Stimulated activated CD4-positive, alpha-beta T cell treated with anti-CD3 and anti-CD28 coated beads, Interleukin-4, amount 100 ng/mL, for 48 hours (primary cell): ENCODE measurements at places on chromosomes 5 and 9.

DNA sequence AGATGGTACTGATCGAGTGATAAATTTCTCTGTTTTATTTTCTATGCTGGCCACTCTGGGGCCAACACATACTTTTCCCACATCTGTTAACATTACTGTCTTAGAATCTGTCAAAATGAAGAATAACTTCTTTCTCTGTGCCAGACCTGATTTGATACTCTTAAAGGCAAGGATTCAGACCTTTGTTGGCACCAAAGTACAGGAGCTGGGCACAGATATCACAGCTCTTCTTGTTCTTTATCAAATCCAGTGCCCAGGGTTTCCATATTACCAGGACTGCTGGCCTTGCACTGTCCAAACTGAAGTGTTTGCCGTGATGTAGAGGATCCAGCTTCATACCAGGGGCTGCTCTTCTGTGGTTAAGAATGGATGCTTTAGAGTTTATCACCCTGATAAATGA is 20.9 kb downstream of the ZNF474 start:
- no peak for DNase-seq

DNA sequence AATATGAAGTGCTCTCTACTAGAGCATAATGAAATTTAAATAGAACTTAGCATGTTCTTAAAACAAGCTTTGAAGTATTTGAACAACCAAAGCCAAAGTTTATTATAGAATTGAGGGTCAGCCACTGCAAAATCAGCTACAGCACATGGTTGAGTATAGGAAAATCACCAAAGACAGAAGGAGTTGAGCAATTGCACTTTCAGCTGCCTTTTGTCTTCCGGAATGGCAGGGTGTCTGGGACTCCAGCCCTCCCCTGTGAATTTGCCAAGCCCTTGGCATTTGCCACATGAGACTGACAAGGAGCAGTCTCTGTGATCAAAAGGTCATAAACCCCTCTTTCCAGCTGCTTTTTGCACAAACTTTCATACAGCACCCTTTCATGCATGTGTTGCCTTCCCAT is 8.5 kb upstream of the LURAP1L start:
- no peak for DNase-seq

- no peak for DNase-seq
Measured at GRCh38 chr5:135248801-135249231, 150.2 kb downstream of the MACROH2A1 start.

DNA sequence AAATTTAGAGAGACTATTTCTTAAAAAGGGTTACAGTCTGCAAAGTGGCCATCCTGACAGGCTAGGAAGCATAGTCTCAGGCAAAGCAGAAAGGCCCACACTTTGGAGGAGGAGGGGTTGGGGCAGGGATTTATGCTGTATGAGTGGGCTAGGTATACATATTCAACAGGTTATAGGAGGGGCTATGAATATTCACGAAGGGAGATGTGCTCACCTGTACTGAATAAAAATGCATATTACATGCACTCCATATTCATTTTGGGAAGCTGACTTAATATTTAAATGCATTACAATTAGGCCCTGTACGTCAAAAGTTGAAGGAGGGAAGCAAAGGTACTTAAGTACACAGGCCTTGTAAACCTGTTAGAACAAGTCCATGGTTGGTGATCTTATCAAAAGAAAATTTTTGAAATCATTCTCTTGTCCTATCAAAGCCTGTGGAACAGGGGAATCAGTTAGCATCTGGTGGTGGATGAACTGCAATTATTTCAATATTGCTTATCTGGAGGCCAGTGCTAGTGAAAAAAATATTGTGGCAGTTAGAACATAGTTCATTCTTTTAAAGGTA is 1.6 kb downstream of the CENPP start:
- no peak for DNase-seq

DNA sequence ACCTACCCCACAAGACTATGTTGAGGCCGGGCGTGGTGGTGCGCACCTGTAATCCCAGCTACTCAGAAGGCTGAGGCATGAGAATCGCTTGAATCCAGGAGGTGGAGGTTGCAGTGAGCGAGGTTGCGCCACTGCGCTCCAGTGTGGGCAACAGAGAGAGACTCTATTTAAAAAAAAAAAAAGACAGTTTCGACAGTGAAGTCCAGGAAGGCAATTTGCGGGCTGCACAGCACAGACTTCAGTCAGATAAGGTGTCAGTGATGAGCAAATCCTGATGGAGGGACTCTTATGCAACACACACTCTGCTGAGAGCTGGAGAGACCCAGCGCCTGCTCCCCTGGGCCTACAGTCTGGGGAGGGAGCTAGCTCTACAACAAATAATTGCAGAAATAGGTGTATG is 14.2 kb downstream of the CCNJL start:
- no peak for DNase-seq

DNA sequence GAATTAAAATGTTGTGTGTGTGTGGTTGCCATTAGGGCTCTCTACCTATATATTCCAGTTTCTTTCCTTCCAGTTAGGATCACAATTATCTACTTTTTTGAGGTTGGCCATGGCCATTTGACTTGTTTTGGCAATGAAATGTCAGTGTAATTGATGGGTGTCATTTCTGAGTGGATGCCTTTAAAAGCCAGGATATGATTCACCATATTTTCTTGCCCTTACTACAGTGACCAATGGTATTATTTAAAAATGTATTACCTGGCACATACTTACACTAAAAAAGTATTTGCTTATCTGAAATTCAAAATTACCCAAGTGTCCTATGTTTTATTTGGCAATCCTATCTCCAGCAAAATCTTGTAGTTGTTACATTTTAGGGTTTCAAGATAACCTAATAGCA is 258.7 kb upstream of the ACTBL2 start:
- no peak for DNase-seq

- DNase-seq = no peak
Measured at GRCh38 chr5:36949593-36949992, 73.0 kb downstream of the NIPBL start.

GRCh38 chr5:77400645-77401044 is 91.5 kb downstream of the WDR41 start:
- DNase-seq = no peak

GRCh38 chr5:90191352-90192045 is 218.1 kb downstream of the CETN3 start:
- DNase-seq = no peak

GRCh38 chr9:120736881-120737280 is 22.6 kb upstream of the MEGF9 start:
- no peak for DNase-seq

DNA sequence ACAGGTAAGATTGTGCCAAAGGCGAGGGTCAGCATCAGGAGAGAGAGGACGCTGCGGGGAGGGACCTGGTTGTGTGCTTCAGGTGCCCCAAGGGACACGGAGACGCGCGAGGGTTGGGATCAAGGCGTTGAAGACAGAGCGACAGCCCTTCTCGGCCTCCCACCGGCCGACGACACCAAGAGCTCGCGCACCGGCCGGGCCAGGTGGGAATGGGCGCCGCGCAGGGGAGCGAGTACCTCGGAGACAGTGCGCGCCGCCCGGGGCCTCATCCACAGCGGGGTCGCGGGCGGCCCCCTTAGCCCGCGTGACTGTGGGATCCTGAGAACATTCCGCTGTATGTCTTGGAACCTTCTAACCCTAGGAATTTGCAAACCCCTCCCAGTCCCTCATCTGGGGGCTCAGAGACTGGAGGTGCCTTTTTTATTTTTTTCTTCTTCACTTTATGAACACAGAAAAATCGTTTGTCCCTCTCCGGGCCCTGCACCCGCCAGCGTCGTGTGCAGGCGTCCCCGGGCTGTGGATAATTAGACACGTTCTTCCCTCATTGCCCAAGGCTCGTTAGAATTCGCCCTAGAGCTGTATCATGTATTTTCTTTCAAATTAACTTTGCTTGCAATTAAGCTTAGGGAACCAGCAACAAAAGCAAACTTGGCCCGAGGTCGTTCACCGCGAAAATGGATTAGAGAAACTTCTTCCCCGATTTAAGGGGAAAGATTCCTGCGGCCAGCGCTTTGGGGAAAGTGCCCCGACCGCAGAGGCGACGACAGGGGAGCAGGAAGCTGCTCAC is 4.8 kb downstream of the FOXE1 start:
- DNase-seq = no peak

DNA sequence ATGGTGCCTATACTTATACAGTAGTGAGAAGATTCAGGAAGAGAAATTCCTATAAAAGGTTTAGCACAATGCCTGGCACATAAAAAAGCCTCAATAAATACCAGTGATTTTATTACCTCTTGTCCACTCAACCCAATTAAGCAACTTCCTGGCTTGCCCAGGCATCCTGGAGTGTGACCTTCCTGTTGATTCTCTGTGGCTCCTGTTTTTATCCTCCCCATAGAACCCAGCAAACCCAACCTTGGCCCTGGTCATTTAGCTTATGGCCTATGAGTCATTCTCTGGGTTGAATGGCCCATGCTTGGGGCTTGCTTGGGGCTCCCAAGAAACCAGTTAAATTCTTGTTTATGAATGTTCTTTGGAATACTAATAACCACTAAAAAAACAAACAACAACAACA is 21.4 kb upstream of the SPARC start:
- no peak for DNase-seq

DNA sequence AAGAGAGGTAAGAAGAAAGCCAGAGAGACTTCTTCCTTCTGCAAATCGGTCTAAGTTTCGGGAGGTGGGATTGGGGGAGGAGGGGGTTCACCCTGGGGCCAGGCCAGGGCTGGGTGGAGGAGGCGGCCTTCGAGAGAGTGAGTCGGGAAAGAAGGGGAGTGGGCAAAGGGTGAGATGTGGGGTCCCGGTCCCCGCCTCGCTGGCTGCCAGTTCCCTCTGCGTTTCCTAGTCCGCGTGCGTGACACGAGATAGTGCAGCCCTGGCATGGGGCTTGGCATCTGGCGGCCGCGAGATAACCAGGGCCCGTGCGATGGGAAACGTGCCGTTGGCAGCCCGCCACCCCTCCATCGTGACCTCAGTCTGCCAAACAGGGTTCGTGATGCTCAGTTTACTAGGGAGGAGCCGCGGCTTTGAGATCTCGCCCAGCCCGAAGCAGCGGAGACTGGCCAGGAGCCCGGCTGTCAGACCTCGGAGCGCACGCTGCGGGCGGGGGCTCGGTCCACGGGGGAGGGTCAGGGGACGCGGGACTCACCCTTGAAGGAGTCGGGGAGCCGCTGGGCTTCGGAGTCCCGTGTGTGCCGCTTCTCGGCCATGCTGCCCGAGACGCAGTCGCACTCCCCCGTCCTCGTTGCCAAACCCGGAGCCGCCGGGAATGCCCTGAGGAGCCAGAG is at the start of gene STOM:
STOM (minus strand) TSS at position 656 of the 671 bp plus-strand sequence; CDS start at position 593, 63 bp downstream.
- DNase-seq = peak; percentile 51

- DNase-seq = no peak
Measured at GRCh38 chr5:32865475-32865874, 154.4 kb downstream of the NPR3 start.

- no peak for DNase-seq
Measured at GRCh38 chr5:31492869-31493268, 39.0 kb downstream of the DROSHA start.

- DNase-seq = no peak
Measured at GRCh38 chr5:135028791-135029476, 5.1 kb downstream of the PITX1 start.

- no peak for DNase-seq
Measured at GRCh38 chr5:112917453-112917995, 4.5 kb downstream of the REEP5 start.

GRCh38 chr5:179698935-179699615 is at the start of gene CANX:
TSS of gene CANX (plus strand) at chr5:179698967. CDS start at chr5:179705682, 6,715 bp downstream.
- peak; percentile 13 for DNase-seq

DNA sequence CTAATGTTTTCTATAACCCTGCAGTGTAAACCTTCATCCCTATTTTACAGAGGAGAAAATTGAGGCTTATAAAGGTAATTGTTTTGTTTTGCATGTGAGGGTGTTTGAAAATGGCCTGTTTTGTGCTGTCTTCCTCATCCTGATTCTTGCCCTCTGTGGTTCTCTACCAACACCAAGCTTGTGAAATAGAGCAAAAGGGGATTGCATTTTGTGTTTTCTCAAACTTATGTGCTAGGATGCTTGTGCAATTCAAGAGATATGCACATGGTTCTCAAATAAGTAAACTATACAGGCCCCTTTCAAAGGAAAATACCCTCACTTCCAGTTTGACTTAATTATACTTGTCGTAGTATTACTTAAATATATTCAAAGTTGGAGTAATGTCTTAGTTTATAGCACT is 17.2 kb downstream of the PAM start:
- no peak for DNase-seq

GRCh38 chr9:93635186-93636107 is 59.1 kb downstream of the PHF2 start:
- no peak for DNase-seq

DNA sequence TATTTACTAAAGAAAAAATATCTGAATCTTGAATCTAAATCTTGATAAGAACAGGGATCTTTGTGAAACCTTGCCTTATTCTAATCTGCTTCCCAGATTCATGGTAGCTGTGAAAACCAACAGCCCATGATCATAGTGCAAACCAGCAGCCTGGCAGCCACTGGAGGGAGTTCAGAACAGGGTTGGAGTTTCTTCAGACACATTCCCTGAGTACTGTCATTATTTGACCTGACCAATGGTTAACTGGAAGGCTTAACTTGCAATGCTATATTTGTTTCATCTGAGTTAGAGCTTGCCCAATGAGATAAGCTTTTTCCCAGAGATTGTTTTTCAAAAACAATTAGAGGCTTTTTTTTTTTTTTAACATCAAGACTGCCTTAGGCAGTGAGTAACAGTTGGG is 47.8 kb downstream of the LOX start:
- DNase-seq = no peak

DNA sequence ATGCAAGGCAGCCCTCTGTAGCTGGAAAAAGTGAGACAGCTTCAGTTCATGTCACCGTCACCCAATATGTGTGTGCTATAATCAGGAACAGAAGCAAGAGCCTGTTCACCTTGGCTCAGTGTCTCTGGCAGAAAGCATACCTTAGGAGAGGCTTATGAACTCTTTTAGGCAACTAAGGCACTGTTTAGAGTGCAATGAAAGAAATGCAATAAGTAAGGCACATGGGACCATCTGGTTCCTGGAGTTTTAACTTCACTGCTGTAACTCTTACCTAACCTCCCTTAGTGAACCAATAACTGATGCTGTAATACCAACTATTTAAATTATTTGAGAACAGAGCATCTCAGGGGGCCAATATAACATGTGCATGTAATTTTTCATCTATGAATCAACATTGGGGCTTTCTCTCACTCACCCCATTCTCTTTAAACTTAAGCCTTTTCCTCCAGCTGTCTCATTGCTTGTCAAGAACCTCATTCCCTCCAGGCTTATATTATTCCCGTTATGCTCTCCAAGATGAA is 32.4 kb downstream of the C9 start:
- DNase-seq = no peak

DNA sequence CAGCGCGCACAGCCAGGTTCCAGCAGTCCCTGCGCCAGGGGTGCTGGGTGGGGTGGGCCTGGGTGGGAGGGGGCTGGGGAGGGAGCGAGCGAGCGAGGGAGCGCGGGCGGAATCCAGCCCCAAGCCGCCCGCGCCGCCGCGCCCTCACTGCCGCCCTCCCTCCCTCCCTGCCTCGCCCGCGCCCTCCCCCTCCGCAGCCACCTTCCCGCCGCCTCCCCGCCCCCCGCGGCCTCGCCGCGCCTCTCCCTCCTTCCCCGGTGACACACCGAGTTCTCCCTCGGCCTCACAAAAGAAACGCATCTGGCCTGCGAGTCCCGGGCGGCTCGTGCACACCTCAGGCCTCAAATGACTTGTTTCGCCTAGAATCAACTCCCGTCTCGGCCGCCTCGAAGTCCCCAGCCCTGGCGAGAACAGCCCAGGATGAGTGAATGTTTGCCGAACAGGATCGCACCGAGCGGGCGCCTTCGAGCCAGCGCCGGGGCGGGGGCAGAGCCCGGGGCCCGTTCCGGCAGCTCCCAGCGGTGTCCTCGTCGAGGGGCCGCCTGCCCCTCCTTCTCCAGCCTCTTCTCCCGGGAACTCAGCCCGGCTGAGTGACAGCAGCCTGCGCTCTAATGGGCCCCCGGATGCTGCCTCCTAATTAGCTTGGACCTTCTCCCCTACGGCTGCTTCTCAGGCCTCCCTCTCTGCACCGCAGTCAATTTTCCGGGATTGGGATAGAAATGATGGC is 371 bp upstream of the PITX1 start:
- no peak for DNase-seq
